Stimulated activated naive CD8-positive, alpha-beta T cell treated with anti-CD3 and anti-CD28 coated beads, Interleukin-15, amount 100 ng/mL, for 72 hours (primary cell): ENCODE measurements at places on chromosomes 7 and 10.

- DNase-seq: no peak
Measured at GRCh38 chr7:13411636-13412035, 577.8 kb downstream of the ETV1 start.

GRCh38 chr7:99030951-99031350, 113.0 kb downstream of the SMURF1 start:
- no peak for DNase-seq

GRCh38 chr10:22666287-22667092, 47.9 kb downstream of the PIP4K2A start:
- DNase-seq: peak; percentile 49

DNA sequence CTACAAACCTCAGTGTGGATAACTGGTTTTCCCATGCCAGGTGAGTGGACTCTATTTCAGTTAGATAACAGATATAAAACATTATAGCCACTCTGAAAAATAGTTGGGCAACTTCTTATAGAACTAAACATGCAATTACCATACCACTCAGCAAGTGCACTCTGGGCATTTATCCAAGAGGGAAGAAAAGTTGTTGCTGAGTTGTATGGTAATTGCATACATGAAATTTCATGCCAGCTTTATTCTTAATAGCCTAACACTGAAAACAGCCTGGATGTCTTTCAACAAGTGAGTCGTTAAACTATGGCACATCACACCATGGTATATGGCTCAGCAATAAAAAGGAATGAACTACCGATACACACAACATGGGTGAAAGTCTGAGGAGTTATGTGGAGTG, 10.6 kb upstream of the UPP1 start:
- DNase-seq: no peak

- DNase-seq: no peak
Measured at GRCh38 chr10:43194859-43195258, 56.6 kb downstream of the CSGALNACT2 start.

DNA sequence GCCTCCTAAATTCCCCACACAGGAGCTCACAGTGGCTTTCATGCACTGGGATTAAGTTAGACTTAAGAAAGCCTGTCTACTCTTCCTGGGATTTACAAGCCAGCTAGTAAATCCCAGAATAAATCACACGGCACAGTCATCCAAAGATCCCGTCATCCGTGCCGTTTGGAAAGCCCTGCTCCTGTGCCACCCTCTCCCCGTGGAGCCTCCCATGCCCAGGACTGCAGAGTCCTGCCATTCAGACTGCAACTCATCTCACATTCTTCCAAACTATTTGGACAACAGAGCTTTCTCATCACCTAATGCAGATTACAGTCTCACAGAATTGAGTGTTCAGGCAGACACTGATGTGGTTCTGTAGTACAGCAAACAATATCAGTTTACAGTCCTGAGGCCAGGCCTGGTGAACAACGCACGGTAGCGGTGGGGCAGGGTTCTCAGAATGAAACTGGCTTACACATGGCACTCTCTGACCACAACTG, 166.5 kb downstream of the EGFR start:
- DNase-seq: no peak

DNA sequence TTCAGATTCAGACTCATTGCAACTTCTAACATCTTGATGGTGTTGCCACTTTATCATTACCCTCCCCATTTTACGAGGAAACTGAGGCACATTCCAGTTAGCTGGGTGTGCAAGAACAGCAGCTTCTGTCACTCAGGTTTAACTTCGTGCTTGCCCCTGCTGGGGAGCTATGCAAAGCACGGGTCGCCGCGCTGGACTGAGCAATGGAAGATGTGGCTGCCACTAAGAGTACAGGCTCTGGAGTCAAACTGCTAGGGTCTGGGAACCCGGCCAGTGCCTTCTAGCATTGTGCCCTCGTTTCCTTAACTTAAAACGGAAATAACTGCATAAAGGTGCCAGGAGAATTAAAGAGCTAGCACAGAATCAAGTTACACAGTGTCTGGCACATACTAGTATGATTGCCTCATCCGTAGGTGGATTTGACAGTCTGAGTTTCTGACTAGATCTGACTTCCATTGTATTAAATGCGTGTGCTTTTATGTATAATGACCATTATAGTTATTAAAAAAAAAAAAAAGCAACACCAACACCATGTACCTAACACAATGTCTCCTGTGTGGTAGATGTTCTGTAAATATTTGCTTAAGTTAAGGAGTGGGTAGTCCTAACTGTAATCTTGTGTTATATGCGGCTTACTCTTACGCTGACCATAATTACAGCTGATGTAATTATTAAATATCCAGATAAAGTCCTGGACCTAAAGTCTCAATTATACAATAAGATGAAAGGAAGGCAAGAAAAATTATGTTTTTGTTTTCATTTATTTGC, 842 bp downstream of the ZNF22 start:
- peak; percentile 74 for DNase-seq

- no peak for DNase-seq
Measured at GRCh38 chr10:89301232-89301631, 614 bp upstream of the IFIT2 start.

- no peak for DNase-seq
Measured at GRCh38 chr10:61567729-61568128, 95.0 kb upstream of the CABCOCO1 start.

DNA sequence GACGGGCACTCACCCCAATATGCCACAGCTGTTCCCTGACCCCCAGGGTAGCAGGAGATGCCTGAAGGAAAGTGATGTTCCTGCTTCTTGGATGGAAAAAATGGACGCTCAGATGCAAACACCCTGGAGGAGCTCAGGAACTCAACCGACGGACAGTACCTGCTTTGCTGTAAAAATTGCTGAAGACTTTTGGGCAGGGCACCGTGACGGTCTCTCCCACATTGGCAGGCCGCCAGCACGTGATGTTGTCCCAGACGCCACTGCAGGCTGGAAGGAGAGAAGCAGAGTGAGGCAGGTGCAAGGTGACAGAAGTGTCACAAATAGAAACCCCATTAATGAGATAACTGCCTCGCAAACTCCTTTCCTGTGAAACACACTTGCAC, 35.0 kb downstream of the VIPR2 start:
- no peak for DNase-seq

GRCh38 chr7:132393789-132394261, 182.4 kb downstream of the PLXNA4 start:
- DNase-seq: no peak

DNA sequence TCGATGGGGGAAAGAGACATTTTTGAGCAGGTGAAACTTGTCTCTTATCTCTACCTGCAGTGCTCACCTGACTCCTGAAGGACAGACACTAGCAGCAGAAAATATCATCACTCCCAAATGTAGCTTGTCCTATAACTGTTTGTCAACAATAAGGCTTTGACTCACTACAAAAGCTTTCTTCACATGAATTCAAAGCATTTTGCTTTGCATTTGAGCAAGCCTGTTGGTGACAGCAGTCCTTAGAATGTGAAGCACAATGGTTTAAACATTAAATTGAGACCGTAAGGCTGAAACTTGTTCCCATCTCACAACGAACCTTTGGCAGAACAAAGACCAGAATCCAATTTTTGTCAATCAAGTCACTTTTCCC, 30.6 kb upstream of the ZNRF2 start:
- DNase-seq: no peak

GRCh38 chr10:61487506-61487905, 34.3 kb upstream of the TMEM26 start:
- no peak for DNase-seq

- no peak for DNase-seq
Measured at GRCh38 chr10:102627291-102627735, 17.0 kb upstream of the TRIM8 start.

GRCh38 chr10:80542652-80543318, 5.1 kb downstream of the SH2D4B start:
- DNase-seq: no peak

DNA sequence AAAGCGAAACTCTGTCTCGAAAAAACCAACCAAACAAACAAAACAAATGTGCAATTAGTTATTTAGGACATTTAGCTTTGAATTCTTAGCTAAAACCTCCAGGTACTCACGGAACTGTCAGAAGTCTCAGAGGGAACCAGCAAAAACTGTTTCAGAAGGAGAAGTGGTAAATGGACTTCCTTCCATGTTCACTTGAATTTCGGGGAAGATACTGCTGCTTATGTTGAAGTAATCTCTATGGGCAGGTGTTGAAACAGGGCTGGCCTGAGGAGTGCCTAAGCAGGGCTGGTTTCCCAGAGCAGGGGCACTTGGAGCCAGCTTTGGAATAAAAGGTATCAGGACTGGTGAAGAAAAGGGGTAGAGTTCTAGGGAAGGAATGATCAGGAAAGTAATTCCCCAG, 2.4 kb upstream of the EXOC6 start:
- no peak for DNase-seq

DNA sequence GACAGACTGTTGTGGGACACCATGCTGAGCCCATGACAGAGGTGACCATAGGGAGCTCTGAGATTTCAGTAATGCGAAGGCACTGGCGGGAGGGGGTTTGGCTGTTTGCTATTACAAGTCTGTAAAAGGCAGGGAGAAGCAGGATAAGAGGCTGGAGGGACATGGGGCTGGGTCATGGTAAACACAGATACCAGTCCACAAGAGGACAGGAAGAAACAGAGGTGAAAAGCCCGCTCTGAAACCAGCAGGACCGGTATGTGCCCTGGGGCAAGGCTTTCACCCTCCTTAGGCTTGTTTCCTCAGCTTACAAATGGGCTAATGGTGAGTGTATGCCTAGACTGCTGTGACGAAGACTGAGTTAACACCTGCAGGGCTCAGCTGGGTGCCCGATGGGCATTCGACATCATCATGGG, 34.1 kb downstream of the ANXA11 start:
- no peak for DNase-seq

DNA sequence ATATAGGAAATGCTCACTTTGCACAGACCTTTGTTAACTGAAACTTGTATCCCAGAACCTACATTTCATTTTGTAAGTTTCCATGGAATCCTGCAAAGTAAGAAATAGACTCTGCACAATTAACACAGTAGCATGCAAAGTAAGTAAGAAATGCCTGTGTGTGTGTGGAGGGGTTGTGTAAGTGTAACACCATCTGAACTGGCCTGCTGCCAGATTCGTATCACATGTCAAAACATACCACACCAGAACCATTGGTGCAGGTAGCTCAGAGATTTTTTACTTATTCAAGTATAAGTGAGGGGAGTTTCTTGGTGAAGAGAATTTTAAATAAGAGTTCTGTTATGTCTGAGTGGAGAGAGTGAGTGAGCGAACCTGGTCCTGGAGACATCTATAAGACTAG, 17.9 kb upstream of the DDX21 start:
- no peak for DNase-seq

GRCh38 chr7:89029864-89030263, 234.3 kb upstream of the TEX47 start:
- no peak for DNase-seq

DNA sequence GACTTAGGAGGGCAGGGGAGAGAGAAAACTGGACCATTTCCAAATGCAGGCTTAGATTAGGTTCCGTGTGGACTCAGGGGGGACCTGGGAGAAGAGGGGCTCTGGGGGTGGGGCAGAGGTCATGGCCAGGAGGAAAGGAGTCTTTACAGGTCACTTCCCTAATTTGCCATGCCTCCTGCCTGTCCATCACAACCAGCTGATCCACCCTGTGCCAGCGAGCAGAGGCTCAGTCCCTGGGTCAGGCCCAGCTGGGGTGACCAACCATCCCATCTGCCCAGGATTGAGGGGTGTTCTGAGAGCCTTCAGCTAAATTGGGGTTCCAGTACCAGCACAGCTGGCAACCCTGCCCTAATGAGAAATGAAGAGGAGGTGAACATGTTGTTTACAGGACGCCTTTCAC, 84.6 kb upstream of the CACUL1 start:
- no peak for DNase-seq

DNA sequence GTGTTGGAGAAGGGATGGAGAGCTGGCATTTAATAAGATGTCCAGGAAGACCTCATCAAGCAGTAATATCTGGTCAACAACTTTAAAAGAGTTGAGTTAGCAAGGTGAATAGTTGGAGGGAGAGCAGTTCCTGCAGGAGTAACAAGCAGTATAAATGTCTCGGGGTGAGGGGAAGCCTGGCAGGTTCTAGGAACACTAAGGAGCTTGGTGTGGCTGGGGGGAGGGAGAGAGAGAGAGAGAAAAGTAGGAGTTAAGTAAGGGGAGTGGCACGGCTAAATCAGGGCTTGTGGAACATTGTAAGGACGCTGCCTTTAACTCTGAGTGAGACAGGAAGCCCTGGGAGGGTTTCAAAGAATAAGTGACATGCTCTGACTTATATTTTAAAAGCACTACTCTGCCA, 22.0 kb upstream of the LAMB4 start:
- DNase-seq: no peak

GRCh38 chr10:71698737-71699136, 20.8 kb downstream of the C10orf105 start:
- no peak for DNase-seq

GRCh38 chr10:45418849-45419675, 45.0 kb downstream of the ALOX5 start:
- DNase-seq: peak; percentile 60

DNA sequence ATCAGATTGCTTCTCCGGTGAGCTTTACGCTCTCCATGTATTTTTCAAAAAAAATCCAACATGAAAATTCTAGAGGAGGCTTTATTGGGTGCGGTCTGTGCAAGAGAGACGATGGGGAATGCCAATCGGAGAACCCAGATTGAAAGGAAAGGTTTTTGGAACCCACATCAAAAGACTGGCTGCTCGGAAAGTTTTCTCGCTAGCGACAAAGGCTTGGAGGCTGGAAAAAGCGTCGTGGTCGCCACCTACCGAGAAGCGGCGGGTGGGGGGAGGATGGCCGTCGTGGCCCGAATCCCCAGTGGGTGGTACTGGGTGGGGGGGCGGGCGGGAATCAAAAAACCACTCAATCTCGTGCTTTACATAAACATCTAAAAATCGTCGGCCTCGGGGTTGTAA, 1.1 kb upstream of the GTF2I start:
- no peak for DNase-seq

DNA sequence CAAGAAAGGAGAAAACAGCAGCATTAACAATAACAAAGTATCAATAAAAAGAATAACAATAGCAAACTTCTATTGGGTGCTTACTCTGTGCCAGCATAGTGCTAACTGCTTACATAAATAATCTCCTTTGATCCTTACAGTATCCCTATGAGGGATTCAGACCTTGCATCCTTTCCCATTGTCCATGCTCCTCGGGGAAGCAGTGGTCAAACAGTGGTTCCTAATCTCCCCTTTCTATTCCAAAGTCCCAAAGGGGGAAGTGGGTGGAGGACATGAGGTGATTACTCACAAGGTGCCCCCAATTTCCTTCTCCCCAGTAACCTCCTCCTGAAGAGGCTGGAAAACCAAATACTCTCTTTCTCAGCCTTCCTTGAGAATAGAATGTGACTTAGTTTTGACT, 22.0 kb upstream of the MSMB start:
- no peak for DNase-seq

- peak; percentile 63 for DNase-seq
Measured at GRCh38 chr7:50369143-50370026, 64.9 kb downstream of the IKZF1 start.

DNA sequence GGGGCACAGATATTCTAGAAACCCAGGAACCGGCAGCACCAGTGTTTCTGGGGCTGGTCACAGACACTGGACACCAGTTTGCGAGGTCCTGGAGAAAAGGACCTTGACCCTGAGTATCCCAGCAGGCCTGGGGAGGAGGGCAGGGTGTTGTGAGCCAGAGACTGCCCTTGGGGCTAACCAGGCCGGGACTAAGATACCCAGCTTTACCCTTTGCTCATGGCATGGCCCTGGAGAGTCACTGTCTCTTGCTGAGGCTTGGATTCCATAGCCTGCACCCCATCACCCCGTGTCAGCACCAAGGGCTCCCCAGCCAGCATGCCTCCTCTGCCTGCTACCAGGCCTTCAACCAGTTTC, 124.4 kb downstream of the COL26A1 start:
- no peak for DNase-seq
